ENCODE measurements at places on chromosomes 5 and 9.

DNA sequence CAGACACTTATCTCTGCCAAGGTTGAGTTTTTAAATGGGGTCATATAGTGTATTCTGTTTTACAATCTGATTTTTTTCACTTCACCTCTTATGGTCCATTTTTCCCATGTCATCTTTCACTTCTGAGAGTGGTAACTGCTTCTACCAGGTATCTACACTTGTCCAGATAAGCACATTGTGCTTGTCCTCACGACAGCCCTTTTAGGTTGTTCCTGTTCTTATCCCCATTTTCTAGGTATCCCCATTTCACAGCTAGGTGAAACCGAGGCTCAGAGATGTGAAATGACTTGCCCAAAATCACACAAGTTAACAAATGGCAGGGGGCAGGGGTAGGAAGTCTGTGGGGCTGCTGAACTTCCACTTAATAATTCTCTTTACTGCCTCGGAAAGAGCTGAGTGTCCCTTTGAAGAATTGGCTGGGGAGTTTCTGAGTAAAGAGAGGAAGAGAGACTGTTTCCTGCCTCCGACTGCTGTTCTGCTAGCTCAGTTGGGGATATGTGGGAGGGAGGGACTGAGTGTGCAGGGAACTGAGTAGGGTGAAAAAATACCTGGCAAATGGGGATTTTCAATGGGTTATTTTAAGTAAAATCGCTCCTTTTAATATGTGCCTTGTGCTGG is 255.4 kb downstream of the GRIA1 start:
- DNase-seq, result no peak

- no peak for DNase-seq
Measured at GRCh38 chr5:92353107-92354030, 970.3 kb upstream of the ARRDC3 start.

- DNase-seq, result no peak
Measured at GRCh38 chr5:12237837-12238575, 333.8 kb upstream of the CTNND2 start.

DNA sequence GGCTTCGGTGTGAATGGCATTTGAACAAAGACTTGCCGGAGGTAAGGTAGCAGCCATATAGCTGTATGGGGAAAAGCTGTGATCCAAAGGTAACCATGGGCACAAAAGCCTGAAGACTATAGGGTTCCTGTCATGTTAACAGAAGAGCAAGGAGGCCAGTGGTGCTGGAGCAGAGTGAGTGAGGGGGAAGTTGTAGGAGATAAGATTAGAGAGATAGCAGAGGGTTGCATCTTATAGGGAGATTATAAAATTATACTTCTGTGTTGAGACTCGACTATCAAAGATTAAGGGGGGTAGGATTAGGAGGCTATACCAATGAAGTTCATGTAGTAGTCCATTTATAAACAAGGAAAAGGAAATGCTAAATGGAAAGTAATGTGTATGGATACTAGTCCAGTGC is 3.3 kb downstream of the NCBP1 start:
- no peak for DNase-seq

GRCh38 chr9:136584934-136585333 is 39.1 kb upstream of the NOTCH1 start:
- no peak for DNase-seq

GRCh38 chr9:80504601-80505230 is 933.0 kb downstream of the TLE4 start:
- no peak for DNase-seq

DNA sequence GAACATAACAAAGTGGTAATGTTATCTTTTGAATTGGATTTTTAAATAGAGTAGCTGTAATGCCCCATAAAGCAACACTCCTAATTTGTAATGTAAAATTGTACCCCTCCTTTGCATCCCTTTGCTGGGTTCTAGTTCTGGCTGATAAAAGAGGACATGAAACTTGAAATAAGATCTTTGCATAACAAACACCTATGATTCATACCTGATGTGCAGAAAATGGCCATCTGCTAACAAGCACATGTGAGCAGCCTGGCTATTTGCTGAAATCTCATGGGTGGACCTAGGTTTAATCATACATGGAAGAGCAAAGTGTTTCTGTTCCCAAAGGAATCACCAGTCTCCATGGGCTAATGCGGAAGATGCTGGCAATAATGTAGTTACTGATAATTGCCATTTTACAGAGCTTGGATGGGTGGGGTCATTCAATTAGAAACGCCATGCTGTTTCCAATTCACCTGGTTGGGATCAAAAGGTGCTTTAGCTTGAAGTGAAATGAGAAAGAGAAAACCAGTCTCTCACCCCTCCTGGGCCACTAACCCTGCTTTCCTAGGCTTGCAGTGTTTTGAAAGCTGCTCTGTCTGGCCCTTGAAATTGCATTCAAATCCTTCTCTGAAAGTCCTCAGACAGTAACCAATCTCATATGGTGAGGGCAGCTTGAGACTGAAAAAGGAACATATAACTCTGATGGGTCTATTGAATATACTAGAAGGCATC is 585.1 kb downstream of the TLE4 start:
- no peak for DNase-seq

GRCh38 chr5:146072595-146072994 is 32.8 kb downstream of the PLAC8L1 start:
- DNase-seq, result no peak

GRCh38 chr5:5710471-5710870 is 288.0 kb downstream of the ICE1 start:
- DNase-seq, result no peak

GRCh38 chr9:37956423-37956820 is 52.5 kb upstream of the SLC25A51 start:
- no peak for DNase-seq

DNA sequence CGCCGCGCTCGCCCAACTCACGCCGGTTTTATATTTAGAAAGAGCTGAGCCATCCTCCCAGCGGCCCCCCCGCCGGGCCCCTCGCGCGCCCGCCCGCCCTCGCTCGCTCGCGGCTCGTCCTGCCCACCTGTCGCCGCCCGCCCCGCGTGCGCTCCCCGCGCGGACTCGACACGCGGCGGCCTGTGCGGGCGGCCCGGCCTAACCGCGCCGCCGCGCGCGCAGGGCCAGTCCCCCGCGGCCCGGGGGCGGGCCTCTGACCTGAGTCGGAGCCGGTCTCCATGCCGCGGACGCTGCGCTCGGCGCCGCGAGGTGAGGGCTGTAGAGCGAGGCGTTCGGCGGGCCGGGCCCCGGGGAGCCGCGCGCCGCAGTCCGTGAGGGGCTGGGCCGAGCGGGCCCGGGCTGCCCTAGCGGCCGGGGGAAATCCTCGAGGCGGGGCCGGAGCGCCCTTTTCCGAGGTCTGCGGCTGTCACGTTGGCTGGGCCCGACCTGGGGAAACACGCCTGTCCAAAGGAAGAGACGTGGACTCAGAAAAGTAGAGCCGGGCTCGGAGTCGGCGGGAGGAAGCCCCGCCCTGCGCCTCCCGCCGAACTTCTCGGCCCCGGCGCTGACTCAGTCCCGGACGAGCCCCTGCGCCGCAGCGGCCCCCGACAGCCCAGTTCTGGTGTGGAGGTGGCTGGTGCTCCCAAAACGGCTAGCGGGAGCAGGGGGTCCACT is at the start of gene ECPAS:
Gene ECPAS (minus strand): TSS at position 526 of the 714 bp plus-strand sequence. CDS start 11,465 bp downstream, outside the sequence.
- DNase-seq, result peak; percentile 27

- no peak for DNase-seq
Measured at GRCh38 chr5:56161927-56162326, 71.2 kb downstream of the ANKRD55 start.

DNA sequence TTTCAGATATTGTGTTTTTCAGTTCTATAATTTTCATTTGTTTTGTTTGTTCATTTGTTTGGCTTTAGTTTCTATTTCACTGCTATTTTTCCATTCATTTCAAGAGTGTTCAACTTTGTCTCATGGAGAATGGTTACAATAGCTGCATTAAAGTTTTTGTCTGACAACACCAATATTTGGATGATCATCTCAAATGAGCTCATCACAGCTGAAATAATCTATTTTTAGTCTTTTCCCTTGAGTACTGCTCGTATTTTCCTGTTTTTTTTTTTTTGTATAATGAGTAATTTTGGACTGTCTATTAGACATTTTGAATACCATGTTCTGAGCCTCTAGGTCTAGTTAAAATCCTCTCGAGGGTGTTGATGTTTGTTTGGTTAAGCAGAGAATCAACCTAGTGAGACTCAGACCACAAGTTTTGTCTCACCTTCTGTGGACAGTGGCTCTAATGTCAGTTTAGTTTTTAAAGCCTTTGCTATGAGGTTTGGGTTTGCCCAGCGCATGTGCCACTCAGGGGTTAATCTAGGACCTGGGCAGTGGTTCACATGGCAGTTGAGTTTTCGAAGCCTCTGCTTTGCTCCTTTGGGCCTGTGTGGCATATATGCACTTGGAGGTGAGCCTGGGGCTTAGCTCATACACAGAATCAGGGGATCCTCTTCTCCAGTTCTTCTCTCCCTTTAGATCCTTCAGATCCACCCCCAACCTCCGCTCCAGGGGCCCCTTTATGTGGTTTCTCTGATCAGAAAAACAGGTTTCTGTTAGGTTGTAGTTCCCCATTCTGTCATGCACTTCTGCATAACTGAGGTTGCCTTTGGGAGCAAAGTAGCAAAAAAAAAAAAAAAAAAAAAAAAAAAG is 79.8 kb downstream of the ARSB start:
- no peak for DNase-seq

- DNase-seq, result no peak
Measured at GRCh38 chr9:111300140-111300735, 29.8 kb downstream of the OR2K2 start.

DNA sequence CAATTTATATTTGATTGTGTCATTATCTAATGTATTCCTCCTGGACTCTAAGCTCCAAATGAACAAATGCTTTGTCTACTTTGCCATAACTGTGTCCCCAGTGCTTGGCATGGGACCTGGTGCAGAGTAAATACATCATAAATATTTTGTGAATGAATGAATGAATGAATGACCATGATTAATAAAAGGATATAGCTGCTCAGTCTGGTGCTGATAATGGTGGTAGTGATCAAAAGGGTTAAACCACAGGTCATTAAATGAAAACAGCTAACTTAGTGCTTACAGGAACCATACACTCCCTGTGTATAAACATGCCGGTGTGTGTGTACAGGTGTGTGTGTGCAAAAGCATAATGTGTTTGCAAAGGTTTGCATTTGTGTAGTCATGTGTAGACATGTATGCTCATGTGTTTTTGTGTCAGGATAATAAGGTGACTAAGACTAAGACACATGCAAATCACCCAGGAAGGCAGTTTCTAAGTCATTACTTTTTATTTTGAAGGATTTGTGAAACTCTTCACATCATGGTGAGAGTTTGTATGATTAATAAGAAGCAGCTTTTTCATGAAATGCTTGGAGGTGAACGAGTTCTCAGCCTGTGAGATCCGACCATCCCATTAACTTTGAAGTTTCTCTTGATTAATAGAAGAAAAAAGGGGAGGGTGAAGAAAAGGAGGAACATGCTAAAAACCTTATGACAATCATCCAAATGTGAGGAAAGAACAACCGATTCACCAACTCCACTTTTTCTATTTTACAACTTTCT is 24.6 kb downstream of the SPARC start:
- no peak for DNase-seq

DNA sequence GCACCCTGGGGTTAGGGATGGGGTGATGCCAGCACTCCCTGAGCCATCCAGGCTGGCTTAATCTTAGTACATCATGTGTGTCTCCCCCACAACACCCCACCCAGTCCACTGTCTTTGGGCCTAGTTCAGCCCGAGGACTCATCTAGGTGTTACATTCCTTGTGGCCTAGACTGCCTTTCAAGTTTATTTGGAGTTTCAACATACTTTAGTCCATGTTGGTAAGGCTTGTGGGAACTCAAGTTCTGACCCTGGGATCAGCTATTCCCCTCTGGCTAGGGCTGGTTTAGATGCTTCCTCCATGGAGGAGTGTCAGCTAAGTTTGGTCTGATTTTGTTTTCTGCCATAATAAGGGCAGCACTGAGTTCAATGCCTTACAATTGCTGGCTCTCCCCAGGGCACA is 302.4 kb downstream of the SMARCA2 start:
- DNase-seq, result no peak

- DNase-seq, result no peak
Measured at GRCh38 chr9:96453625-96454024, 3.7 kb downstream of the HABP4 start.

GRCh38 chr5:54581831-54582548 is 64.4 kb downstream of the SNX18 start:
- no peak for DNase-seq

GRCh38 chr5:45737153-45737552 is 41.0 kb upstream of the HCN1 start:
- DNase-seq, result no peak

DNA sequence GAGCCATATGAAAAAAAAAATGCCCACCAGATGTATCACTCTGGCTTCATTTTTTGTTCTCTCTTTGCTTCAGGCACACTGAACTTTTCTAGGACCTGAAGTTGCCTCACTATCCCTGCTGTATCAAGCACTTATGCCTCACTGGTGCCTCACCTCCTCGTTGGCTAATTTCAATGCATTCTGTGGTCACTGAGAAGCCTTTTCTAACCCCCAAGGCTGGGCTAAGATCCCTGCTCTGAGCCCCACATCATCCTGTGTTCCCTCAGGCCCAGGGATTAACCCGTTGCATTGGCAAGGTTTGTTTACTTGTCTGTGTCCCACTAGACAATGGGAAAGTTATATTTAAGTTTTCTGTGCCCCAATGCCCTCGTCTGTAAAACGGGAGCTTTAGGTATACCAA is 362.7 kb downstream of the OSTF1 start:
- no peak for DNase-seq

- no peak for DNase-seq
Measured at GRCh38 chr5:16483361-16483760, 17.8 kb upstream of the ZNF622 start.

- DNase-seq, result no peak
Measured at GRCh38 chr5:145764325-145764724, 70.8 kb downstream of the PRELID2 start.

- DNase-seq, result no peak
Measured at GRCh38 chr5:110752953-110753352, 14.1 kb downstream of the SLC25A46 start.

DNA sequence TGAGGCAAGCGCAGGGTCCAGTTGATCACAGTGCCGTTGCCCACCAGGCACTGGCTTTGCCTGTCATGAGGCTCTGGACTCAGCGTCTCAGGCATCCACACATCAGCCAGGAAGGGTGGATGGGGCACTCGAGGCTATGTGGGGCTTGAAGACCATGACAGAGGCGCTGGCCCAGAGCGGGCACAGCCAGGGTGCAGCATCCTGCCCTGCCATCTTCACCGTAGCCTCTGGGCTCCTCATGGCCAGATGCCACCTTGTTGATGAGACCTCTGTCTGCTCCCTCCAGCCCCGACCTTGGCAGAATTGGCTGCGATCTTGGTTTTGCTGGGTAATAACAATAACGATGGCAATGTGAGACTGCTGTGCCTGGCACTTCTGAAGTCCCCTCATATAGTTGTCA is 404.2 kb upstream of the IRX2 start:
- no peak for DNase-seq

GRCh38 chr9:130286781-130287428 is 21.3 kb downstream of the HMCN2 start:
- no peak for DNase-seq

DNA sequence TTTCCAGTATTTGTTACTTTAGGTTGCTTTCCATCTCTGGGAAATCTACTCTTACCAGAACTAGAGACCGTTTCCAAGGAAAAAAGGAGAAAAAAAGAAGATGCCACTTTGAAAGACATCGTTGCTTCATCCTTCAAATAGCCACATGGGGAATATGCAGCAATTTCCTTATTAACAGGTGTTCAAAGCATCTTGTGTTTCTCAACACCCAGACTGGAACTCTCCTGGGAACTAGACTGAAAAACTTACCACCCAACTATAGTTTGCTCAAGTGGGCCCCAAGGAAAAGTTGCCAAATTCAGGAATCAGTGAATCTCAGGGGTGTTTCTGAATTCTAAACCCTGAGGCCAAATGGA is 80.0 kb upstream of the JAK2 start:
- DNase-seq, result no peak

GRCh38 chr5:143311955-143312354 is 91.5 kb downstream of the NR3C1 start:
- DNase-seq, result no peak

- DNase-seq, result no peak
Measured at GRCh38 chr9:35835766-35836165, 6.7 kb downstream of the TMEM8B start.
